ENCODE measurements at places on chromosomes 13 and 19.
A peak's percentile ranks its signal among the peaks of the same experiment; 100 is the strongest.

DNA sequence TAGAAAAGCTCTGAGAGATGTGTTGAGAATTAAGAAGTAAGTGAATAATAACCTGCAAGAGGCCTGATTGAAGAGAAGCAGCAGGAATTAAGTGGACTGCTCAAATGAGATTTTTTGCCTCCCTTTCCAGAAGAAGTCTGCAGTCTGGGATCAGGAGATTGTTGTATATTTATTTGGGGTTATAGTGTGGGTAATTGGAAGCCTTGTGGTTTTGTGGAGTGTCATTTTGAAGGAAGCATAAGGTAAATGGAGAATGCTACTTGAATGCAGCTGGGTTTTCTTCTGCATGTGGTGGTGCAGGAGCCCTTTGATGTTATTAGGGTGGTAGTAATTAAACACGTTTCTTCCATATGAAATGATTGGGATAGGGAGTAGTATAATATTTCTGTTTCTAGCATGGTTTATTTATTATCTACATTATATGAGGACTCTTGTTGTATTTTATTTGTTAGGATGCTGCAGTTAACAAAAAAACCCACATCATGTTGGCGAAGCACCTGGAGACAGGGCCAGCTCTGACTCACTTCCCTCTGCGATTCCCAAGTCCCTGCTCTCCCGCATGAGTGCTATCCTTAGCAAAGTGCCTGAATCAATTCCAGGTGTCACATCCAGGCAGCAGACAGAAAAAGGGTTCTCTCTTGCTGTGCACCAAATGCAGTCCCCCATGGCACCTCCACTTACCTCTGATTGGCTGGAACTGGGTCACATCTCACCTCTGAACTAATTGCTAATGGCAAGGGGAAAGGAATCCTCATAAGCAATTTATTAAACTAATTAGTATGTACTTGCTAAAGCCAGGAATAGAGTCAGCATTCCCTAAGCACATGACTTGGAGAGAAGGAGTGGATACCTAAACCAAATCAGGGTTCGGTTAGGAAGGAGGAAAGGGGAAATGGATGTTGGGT lies 54.8 kb downstream of the DGKH start:
- no peak for DNase-seq

DNA sequence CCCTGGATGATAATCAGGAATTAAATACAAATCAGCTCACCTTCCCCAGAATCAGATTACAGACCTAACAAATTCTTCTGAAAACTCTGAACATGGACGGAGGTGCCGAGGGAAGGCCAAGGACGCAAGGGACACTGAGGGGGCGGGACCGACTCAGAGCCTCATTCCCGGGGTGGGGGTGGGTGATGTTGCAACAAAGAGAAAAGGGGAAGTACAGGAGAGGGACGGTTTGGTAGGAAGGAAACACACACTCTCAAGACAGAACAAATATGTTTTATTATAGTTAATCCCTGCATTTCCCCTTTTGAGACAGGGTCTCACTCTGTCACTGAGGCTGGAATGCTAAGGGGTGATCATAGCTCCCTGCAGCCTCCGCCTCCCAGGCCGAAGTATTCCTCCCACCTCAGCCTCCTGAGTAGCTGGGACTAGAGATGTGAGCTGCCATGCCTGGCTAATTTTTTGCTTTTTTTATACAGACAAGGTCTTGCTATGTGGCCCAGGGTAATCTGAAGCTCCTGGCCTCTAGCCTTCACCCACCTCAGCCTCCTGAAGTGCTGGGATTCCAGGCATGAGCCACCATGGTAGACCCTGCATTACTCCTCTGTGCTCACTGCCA lies 786 bp upstream of the LILRA2 start:
- peak; percentile 8 for DNase-seq

- DNase-seq = no peak
Observed at GRCh38 chr19:15291548-15292021, 40.8 kb downstream of the BRD4 start.

GRCh38 chr13:88248393-88248792 lies 577.2 kb downstream of the SLITRK5 start:
- peak; percentile 26 for DNase-seq

GRCh38 chr19:12564016-12564664 lies 12.9 kb upstream of the ZNF564 start:
- peak; percentile 91 for DNase-seq

DNA sequence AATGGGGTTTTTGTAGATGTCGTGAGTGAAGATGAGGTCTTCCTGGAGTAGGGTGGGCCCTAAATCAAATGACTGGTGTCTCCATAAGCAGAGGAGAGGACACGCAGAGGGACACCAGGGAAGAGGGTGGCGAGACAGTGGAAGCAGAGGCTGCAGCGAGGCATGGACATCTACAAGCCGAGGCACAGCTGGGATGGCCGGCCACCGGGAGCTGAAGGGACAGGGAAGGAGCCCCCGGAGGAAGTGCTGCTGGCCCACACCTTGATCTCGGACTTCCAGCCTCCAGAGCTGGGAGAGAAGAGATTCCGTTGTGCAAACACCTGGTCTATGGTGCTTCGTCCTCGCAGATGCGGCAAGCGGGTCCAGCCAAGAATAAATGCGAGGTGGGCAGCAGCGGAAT lies 84.5 kb downstream of the ANKRD10 start:
- no peak for DNase-seq

DNA sequence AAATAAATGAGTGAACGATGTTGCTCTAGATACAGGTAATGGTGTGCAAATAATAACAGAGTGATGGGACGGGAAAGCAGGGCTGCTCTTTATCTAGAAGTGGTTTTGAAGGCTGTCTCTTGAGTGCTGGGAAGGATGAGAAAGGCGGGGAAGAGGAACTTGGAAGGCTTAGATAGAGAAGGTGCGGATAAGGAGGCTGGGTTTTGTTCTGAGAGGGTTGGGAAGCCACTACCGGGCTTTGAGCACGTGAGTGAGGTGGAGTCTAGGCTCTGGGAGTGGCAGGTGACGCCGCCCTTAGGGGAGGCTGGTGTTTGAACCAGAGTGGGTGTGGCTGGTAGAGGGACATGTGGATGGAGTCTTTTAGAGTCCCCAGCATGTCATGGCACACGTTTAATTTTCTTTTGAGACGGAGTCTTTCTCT lies 811 bp downstream of the ARMC6 start:
- peak; percentile 87 for DNase-seq

GRCh38 chr19:38862321-38863059 lies 12.7 kb upstream of the HNRNPL start:
- DNase-seq = no peak

DNA sequence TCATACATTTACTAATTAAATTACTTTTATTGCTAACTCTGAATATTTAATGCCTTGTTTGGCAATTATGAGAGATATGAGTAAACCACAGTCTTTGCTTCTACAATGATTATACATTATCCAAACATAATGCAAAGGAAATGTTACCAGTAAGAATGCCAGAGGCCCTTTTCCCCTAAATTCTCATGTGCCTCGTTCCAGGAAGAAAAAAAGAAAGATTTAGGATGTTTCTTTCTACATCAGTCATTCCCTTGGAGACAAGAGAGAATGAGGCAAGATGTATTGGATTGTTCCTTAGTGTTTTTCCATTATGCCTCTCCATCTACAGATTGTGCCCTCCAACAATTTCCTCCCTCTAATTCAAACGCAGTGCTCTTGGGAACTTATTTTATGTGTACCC lies 50.1 kb downstream of the ITGBL1 start:
- DNase-seq = no peak

GRCh38 chr19:10036601-10037071 lies 23.4 kb downstream of the RDH8 start:
- DNase-seq = no peak

- DNase-seq = no peak
Observed at GRCh38 chr19:2779121-2779740, 3.8 kb downstream of the SGTA start.
